ENCODE measurements at places on chromosomes 4 and X.

GRCh38 chrX:11967986-11968869, 170.0 kb upstream of the FRMPD4 start:
- no peak for DNase-seq

DNA sequence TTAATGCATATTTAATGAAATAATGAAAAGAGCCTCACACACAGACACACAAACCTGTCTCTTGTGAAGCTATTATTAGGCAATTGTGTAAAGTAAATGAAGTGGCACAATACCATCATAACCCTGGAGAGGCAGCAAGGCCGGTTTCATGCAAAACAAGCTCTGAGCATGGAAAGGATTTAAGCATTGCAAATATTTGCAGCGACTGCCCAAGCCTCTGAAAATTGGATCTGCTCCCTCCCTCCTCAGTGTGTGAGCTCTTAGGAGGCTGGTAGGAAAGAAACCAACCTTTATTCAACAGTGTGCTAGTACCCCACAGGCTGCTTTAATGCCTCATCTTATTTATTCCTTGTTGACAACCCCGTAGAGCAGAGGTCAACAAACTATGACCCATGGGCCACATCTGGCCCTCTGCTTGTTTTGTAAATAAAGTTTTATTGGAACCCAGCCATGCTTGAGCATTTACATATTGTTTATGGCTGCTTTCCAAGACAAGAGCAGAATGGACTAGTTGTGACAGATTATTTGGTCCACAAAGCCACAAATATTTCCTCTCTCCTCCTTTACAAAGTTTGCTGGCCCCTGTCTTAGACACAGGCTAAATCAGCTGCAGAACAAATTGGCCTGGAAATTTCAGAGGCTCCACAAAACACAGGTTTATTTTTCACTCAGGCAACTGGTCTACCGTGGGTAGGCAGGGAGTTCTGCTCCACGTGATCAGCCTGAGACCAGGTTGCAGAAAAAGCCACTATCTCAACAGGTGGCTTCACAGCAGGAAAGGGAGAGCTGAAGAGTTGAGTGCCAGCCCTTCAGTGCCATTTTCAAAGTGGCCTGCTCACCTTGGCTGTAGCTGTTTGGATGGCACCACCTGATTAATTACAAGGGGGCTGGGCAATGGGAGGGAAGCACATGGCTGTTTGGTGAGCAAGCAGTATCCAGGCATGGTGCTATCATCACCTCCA, 16.8 kb downstream of the RS1 start:
- DNase-seq: no peak

- no peak for DNase-seq
Measured at GRCh38 chr4:185755451-185755850, 56.5 kb downstream of the SORBS2 start.

GRCh38 chr4:138181287-138181686, 60.9 kb downstream of the SLC7A11 start:
- DNase-seq: no peak

DNA sequence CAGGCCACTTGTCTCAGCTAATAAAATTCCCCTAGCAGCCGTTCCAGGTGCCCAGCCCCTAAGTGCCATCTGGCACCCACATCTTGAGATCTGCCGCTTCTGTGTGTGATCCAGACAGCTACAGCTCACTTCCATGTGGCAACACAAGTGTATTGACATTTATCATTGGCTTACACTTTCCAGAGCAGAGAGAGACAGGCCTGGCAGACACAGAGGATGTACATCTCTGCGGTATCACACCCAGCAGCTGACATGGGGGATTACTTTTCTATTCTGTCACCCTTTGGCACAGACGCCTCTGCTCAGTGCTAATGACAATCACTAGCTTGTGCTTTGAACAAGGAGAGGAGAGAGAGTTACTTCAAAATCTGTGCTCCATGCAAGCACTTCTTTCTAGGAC, 195.9 kb downstream of the KDR start:
- DNase-seq: no peak

GRCh38 chrX:41588271-41588670, 100.5 kb upstream of the GPR34 start:
- no peak for DNase-seq

DNA sequence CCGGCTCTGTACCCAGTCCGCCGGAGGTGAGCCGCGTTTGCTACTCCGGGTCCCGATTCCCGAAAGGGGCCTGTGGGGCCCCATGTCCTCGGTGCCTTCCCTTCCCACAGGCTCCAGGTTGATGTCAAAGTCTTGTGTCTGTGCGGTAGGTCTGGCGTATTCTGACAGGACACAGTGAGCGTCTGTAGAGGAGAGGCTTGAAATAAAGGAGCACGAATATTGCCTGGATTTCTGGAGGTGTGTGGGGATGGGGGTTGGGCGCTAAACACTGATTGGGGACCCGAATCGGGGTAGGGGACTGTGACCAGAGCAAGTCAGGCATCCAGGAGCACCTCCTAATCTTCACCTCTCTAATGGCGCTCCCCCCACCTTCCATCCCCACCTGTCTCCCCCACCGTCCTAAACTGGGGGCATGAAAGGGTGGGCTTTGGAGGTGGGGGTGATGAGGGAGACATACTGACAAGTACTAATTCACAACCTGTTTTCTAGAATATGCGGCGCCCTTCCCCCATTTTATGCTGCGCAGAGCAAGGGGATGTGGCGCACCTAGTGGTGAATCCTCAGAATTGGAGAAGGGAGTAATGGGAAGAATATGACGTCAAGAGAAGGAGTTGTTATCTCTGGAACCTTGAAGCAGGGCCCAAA, 855 bp downstream of the GPRASP2 start:
- DNase-seq: no peak

GRCh38 chr4:72283357-72283756, 251.6 kb downstream of the NPFFR2 start:
- DNase-seq: no peak

- DNase-seq: no peak
Measured at GRCh38 chrX:10414862-10415261, 205.5 kb downstream of the MID1 start.

DNA sequence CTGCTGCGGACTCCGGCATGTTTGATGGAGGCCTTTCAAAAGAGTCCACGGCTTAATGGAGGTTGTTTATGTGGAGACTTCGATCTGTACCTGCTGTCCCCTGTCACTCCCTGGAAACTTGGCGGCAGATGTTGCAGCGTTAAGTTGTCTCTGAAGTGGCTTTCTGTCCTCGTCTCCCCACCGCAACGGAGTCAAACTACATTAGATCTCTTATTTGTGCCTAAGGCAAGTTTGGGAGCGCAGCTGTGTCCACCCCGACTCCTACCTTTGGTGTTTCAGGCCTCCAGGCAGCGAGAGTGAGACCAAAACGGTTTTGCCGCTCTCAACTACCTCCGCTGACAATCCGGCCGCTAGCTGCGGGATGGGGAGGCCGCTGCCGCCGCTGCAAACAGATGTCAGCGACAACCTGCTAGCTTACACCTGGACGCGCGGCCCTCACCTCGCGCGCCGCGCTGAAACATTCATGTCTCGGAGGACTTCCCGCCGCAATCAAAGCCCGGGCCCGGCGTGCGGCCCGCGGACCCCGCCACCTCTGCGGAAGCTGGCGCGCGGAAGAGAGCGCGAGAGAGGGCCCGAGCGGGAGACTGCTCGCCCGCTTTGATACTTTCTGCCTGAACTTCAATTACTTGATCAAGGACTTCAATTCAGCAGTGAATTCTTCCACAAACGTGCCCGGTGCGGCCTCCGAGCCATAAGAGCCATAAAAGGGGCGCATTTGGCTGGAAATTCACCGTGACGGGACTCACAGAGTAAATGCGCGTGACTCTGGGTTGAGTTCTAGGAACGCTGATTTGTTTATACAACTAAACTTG, 108.4 kb downstream of the ANTXR2 start:
- DNase-seq: no peak

DNA sequence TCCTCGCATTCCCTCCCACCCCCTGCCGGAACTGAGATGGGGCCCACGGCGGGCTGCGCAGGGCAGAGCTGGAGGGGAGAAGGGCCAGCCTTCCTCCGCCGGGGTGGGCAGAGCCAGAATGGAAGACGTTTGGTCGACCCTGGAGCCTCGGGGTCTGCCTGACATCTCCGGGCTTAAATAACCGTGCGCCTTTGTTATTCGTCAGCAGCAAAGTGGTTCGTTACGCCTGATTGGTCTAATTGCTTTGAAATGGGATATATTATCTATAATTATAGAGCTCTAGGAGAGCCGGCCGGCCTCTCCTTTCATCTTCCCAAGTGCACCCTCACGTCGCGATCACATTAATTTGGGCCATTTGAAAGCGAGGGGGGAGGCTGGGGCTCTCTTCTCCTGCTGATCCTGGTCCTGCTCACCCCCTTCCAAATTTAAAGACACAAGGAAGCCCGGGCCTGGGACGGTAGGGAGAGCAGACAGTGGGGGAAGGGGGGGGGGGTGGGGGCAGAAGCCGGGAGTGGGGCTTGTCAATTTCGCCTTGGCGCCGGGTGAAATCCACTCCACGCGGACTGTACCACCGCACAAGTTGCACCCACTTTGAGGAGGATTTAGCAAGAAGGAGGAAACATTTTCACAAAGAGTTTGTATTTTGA, 4.7 kb upstream of the MSX1 start:
- DNase-seq: no peak

DNA sequence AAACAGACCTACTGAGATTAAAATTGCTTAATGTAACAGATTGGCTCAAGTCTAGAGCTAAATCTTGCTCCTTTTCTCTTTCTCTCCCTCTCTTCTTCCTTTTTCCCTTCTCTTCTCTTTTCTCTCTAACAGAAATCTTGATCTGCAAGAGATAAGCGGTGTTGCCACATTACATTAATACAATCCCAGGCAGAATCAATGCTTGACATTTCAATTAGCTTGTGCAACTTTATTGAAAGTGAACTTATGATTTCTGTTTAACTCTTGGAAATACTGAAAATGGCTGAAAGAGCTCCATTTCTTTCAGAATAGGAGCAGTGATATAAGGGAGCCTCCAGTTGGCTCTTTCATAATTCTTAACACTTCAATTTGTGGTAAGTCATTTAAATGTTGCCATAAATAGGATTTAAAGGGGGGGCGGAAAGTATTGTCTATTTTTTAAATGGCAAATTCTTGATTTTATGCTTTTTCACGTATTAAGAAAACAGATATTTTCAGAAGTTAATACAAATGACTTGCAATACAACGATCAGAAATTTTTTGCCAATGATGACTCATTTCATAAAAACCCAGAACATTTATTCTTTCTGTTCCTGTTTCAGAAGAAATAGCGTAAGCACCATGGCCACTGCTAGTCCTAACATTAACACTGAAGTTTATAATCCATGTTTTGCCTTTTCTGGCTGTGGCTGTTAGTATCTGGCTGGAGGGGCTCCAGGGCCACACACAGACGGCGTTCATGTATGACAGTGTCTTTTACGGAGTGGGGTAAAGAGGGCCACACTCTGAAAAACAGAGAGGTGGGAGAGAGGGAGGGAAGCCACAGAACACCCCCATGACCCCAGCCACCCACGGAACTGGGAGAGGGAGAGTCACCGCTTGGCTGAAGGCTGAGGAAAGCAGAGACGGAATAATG, 115.7 kb upstream of the FAT1 start:
- no peak for DNase-seq

DNA sequence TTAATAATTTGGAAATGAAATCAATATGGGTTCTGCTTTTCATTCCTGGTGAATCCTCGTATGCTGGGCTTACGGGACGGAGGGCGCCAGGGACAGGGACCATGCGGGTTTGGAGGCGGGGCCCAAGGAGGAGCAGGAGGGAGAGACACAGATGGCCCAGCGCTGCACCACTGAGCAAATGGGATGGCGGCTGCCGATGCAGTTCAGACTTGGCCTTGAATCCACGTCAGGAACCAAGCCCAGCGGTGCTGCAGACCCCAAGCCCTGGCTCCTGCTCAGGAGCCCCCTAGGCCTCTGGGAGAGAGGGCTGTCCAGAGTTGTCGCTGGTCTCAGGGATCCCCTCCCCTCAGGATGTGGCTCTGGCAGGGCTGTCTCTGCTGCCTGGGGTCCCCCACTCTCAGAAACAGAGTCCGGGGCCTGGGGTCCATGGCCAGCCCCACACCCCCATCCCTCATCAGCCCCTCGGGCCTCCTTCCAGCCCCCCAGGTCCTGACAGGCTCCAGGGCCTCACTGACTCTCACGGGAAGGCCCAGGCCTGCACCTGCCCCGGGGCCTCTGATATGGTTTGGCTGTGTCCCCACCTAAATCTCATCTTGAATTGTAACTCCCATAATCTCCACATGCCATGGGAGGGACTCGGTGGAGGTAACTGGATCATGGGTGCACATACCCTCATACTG, 75.2 kb downstream of the FAM53A start:
- no peak for DNase-seq

DNA sequence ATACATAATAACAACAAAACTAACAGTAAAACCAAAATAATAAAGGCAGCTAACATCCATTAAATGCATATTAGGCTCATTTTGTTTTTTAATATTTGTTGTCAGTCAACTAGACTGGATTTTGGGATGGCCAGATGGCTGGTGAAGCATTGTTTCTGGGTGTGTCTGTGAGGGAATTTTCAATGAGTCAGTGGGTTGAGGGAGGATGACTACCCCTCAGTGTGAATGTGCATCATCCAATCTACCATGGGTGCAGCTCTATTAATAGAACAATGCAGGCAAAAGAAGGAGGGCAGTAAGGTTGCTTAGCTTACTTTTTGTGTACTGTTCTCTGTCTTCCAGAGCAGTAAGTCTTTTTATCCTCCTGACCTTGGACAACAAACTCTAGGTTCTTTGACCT, 484.2 kb upstream of the HS3ST1 start:
- DNase-seq: no peak

Data from activated CD8-positive, alpha-beta memory T cell treated with anti-CD3 and anti-CD28 coated beads, Interleukin-2, amount 50 U/mL, for 48 hours (primary cell).